H54 (cell line): ENCODE measurements at places on chromosomes 16 and 17.
A peak's percentile ranks its signal among the peaks of the same experiment; 100 is the strongest.

GRCh38 chr17:901191-901950 lies 78.2 kb downstream of the NXN start:
- no peak for DNase-seq

DNA sequence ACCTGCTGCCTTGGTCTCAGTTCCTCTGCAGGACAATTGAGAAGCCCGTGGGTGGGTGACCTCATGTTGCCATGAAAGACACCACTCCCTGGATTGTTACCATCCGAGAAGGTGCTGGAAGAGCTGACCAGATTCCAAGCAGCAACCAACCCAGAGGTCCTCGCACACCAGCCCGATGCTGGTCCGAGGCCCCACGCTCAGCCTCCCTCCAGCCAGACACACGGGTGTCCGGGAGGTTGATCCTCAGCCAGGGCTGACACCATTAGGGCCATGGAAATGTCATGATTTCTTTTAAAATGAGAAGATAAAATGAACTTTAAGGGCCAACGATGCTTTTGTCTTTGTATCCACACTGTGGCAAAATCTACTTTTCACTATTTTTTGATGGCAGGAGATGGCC lies 242.3 kb downstream of the RBFOX3 start:
- DNase-seq = no peak

DNA sequence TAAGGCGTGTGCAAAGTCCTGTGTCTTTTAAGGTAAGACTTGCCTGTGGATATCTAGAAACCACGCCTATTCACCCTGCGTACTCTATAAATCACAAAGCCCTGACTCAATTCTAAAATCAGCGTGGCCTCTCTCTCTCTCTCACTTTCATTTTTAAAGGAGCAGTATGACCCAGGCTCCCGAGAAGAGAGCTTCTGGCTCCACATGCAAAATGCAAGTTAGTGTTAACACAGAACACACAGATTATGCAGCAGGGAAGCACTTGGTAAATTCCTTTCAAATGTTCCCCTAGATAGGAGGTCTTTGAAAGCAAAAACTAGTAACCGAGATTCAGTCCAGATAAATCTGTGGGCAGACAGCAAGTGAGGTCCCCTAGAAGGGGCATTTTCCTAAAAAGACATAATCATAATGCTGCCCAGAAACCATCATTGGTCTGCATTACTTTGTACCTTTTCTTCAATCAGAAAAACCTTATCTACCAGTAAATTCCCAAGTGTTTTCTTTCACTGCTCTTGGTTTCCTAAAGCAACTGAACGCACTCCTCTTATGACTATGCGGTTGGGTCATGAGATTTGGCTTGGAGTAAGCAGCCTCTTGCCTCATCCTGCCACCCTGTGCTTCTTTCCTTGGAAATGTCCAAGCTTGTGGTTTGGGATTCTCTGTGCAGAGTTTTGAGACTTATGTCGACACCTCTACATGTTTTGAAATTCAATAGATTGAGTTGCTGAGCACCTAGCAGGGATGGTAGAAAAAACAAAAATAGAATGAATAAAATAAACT lies 31.7 kb upstream of the KCNJ2 start:
- DNase-seq = peak; percentile 50

DNA sequence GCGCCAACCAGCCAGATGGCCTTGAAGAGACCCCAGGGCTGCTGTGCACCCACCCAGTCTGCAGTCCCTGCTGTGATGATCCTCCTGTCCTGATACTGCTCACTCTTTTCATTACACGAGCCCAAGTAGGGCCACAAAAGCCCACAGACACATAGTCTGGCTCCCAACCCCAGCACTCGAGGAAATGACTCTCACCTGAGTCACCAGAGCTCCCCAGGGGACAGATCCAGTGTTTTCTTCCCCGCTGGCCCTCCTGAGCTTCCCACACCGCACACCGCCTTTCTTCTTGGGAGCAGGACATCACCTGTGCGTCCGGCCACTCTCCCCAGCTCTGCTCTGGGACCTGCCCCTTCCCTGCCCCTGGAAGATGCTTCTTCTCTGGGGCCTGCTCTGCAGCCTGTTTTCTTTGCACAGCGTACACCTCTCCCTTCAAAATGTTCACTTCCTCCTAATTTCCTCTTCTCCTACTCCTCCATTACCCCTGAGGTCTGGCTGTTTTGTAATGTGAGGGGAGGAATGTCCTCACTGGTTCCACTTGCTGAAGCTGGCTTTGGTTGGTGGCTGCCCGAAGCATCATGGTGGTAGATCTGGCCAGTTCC lies 2.0 kb upstream of the SCN4A start:
- peak; percentile 94 for DNase-seq

- no peak for DNase-seq
These were observed 160.1 kb downstream of the SALL1 start for GRCh38 chr16:50991006-50991405.

DNA sequence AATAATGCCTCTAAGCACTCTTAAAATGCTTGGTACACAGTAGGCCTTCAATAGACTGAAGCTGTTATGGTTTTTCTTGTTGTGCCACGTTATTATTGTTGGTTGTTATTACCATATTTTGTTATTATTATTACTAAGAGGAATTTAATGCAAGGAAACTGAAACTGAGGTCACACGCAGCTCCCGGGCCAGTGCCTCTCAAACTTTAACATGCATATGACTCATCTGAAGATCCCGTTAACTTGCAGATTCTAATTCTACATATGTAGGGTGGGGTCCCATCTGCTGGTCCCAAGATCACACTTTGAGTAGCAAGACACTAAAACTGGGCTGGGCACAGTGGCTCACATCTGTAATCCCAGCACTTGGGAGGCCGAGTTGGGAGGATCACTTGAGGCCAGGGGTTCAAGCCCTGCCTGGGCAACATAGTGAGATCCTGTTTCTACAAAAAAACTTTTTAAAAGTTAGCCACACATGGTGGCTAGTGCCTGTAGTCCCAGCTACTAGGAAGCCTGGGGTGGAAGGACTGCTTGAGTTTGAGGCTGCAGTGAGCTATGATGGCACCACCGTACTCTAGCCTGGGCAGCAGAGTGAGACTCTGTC lies 888 bp downstream of the ACSM5 start:
- peak; percentile 17 for DNase-seq

GRCh38 chr17:75652934-75653549 lies 13.9 kb downstream of the RECQL5 start:
- no peak for DNase-seq

GRCh38 chr17:65039336-65039988 lies 17.1 kb downstream of the GNA13 start:
- no peak for DNase-seq

DNA sequence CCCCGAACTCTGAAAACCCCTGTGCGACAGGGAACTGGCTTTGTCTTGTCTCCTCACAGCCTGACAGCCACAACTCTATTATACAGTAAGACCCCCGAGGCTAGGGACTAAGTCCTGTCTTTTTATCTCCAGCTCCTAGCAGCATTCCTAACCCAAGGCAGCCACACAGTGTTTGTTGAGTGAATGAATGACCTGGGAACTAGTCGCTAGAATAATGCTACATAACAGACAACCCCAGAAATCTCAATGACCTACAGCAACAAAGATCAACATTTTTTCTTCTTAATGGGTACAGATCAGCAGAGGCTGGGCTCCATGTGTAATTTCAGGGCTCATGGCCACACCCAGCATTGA lies 71.4 kb upstream of the TNRC6C start:
- no peak for DNase-seq

DNA sequence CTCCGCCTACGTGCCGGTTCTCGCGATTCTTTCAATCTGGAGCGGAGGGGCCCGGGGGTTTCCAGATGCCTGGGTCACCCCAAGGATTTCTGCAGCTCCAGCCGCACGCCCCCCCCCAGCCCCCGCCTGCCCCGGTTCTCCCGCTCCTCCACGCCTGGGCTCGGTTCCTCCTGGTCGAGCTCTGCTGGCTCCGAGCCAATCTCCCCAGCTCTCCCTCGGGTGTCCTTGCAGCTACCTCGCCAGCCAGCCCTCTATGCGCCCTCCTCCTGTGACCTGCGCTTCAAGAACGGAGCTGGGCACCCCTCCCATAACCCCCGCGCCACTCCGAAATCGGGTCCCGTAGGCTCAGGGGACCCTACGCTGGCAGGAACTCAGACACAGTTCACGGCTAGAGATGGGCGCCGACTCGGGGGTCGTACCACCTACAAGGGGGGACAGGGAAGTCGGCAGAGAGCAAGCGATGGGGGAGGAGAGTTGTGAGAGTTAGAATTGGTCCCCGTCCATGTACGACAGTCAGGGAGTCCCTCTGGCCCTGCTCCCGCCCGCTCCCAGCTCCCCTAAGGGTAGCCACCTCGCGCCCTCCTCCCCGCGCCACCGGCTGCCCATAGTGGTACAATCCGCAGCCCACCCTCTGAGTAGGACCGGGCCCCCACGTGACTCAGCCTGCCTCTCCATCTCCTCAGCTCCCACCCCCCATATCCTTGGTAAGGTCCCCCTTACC lies 961 bp downstream of the FGF11 start:
- DNase-seq = no peak

- DNase-seq = no peak
These were observed 9.4 kb downstream of the OR4D2 start for GRCh38 chr17:58176200-58176599.

GRCh38 chr16:67449336-67449735 lies 18.4 kb downstream of the HSD11B2 start:
- no peak for DNase-seq

DNA sequence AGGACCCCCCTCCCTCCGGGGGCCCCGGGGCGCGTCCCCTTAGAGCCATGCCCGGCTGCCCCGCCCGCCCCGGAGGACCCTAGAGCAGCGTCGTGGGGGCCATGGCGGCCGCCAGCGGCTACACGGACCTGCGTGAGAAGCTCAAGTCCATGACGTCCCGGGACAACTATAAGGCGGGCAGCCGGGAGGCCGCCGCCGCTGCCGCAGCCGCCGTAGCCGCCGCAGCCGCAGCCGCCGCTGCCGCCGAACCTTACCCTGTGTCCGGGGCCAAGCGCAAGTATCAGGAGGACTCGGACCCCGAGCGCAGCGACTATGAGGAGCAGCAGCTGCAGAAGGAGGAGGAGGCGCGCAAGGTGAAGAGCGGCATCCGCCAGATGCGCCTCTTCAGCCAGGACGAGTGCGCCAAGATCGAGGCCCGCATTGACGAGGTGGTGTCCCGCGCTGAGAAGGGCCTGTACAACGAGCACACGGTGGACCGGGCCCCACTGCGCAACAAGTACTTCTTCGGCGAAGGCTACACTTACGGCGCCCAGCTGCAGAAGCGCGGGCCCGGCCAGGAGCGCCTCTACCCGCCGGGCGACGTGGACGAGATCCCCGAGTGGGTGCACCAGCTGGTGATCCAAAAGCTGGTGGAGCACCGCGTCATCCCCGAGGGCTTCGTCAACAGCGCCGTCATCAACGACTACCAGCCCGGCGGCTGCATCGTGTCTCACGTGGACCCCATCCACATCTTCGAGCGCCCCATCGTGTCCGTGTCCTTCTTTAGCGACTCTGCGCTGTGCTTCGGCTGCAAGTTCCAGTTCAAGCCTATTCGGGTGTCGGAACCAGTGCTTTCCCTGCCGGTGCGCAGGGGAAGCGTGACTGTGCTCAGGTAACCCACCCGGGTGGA lies 759 bp downstream of the ALKBH5 start:
- DNase-seq = no peak

DNA sequence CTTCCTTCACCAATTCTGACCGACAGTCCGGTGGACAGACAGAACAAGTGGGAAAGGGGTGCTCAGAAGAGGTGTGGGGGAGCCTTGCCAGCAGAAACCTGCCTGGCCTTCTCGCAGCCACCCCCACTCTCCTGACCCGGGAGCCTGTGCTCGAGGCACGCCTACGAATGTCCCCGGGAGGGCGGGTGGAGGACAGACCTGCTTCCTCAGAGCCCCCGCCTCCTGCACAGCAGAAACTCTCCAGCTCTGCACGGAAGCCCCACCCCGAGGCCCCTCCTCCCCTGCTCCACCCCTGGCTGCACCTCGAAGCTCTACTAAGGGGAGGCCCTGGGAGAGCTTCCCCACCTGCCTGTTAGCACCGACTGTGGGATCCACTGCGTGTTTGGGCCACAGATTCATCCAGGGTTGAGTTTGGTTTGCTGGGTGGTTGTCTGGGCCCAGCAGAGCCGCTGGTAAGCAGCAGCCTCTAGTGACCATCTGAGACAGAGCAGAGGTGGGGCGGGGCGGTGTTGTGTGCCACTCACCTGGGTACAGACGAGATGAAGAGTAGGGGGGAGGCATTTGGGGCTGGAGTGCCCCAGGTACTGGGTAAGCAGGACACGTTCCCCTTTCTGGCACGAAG lies 6.2 kb downstream of the TAF1C start:
- no peak for DNase-seq

DNA sequence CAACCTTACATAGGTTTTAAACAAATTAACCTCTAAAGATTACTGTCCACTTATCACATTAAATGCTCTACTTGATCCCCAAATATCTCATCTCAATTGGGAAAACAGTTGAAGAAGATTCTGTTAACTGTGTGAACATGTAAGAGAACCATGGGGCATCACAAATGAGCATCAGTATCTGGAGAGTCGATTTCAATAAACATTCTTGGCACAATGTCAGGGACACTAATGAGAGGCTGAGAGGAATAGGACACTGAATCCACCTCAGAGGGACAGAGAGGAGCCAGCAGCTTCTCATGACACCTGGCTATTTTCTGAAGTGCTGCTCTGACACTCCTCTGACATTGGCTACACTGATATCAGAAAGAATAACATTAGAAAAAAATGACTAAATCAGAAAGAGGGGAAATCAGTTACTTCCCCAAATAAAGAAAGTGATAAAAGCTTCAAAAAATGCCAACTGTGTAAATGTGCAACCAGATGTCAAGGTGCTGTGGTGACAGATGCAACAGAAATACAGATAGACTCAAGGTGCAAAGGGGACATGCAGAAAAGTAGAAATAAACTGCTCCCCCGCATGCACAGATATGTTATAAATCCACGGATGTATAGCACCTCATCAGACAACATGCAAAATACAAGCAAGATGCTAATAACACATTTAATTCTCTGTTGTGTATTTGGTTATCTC lies 67.4 kb downstream of the SNX11 start:
- DNase-seq = no peak

DNA sequence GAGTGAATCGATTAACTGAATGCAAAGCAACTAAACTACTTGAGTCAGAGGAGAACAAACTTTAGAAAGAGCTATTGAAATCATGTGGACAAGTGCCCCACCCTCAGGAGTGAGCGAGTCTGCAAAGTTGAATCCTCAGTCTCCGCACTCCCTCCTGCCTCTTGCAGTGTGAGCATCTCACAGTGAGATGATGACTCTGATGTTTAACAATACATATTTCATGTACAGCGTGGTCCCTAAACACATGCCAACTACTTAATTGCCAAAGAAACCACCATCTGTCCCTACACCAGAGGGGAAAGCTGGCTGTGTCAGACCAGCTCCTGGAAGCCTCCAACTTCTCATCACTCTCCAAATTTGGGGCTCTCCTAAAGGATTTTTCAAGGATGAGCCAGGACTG lies 31.2 kb downstream of the PIMREG start:
- DNase-seq = no peak

GRCh38 chr16:11088074-11088730 lies 143.8 kb downstream of the CLEC16A start:
- DNase-seq = no peak
